ENCODE measurements at places on chromosomes 2 and 18.

GRCh38 chr2:33835911-33836310 lies 236.8 kb upstream of the FAM98A start:
- no peak for DNase-seq

DNA sequence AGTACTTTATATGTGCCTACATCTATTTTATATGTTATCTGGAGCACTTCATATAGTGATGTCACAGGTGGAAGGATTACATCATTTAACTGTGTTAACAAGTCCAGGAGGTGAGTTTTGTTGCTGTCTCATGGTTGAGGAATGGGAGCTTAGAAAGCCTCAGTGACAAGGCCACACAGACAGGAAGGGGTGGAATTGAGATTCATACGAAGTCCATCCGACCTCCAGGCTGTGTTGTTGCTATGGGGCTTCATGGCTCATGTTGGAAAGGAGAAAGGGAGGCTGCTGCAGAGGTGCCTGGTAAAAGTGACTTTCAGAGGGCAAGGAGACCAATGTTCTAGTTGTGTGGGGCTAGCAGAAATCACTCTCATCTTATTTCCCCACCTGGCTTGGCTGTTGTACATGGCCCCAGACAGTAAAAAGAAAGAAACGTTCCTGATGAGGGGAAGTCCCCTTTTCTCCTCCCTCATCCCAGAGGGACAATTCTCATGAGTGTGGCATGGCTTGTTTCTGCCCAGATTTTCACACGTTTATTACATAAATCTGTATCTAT lies 31.0 kb upstream of the GREB1 start:
- DNase-seq: no peak

DNA sequence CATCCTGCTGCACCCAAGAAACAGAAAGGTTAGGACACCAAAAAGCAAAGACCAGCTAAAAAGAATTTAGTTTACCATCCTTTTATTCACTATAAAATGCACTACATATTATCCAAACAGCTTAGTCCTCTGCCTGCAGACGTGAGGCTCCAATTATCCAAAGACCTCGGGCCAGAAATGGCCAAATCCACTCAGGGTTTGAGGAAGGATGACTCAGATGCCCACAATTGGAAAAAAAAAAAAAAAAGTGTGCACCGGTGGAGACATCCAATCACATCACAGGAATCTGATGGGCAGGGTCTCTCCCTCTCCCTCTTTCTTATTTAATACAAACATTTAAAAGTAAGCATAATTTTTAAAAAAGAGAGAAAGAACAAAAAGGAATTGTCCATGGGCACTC lies 65.7 kb downstream of the TRABD2A start:
- peak; percentile 6 for DNase-seq

DNA sequence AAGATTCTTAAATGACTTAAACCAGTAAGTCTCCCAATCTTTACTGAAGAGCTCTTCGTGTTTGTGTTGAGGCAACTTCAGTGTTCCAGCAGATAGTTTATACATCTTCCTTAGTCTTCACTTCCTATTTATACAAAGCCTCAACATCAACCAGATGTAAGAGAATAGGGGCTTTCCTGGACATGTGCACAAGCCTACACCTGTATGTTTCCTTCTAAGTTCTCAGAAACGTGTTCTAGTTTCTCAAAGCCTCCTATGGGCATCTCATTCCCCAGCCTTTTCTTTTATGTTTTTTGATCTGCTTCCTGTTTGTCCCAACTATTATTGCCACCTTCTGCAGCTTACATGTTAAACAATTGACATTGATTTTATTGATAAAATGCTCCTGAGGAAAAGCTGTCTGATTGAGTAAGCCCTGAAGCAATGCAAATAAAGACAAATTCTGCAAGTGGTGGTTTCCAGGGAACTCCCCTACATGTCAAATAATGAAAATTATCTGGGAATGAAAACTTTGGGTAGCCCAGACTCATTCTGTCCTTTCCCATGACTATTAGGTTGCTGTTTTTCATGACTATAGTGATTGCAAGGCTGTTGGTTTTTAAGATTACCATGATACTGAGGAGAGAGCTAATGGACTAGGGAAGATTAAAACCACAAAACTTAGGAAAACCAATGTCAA lies 663.3 kb upstream of the ACVR2A start:
- DNase-seq: no peak

DNA sequence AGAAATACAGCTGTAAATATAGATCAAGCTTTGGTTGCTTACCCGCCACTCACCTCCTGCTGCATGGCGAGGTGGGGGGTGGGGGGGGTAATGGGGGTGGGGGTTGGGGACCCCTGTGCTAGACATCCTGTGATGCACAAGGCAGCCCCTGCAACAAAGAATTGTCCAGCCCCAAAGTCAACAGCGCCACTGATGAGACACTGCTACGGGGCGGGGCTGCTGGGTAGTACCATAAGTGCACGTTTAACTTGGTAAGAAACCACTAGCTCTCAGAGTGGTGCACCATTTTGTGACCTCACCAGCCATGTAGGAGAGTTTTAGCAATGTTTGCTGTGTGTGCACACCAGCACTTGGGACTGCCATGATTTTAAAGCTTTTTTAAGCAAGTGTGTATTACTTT lies 40.3 kb downstream of the SNORC start:
- no peak for DNase-seq

DNA sequence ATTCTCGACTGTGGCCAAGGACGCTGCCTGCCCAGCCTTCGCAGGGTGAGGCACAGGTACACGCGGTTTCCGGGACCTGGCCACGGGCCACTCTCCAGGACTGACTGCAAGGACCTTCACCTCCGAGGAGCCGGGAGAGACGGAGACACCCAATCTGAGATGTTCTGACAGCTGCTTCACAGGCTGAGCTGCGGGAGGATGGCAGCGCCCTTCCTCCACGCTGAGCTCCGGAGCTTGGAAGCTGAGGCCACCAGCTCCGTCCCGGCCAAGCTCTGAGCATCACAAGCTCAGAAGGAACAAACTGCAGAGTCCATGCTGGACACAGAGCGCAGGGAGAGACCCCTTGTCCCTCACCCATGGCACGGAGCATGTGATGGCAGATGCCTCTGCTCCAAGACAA lies 71.1 kb upstream of the CTDP1 start:
- DNase-seq: no peak

GRCh38 chr18:48679236-48679635 lies 140.4 kb downstream of the CTIF start:
- no peak for DNase-seq

- no peak for DNase-seq
Measured at GRCh38 chr2:28423856-28424605, 31.4 kb downstream of the FOSL2 start.

- no peak for DNase-seq
Measured at GRCh38 chr2:72893594-72894319, 6.5 kb downstream of the SPR start.

DNA sequence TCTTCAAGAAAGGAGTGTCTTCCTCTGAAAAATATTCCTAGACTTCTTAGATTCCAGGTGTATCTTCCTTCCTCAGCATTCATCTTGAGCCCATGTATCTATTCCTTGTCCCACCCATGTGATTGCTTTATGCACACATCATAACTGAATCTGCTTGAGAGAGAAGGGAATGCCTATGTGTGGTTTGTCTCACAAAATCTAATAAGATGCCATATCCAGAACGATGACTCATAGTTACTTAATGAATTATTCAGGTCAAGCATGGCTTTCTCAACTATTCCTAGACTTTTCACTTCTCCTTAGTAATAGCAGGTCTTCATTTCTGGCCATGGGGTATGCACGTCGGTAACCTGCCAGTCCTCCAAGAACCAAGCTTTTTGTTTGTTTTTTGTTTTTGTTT lies 121.8 kb downstream of the SETBP1 start:
- DNase-seq: no peak

DNA sequence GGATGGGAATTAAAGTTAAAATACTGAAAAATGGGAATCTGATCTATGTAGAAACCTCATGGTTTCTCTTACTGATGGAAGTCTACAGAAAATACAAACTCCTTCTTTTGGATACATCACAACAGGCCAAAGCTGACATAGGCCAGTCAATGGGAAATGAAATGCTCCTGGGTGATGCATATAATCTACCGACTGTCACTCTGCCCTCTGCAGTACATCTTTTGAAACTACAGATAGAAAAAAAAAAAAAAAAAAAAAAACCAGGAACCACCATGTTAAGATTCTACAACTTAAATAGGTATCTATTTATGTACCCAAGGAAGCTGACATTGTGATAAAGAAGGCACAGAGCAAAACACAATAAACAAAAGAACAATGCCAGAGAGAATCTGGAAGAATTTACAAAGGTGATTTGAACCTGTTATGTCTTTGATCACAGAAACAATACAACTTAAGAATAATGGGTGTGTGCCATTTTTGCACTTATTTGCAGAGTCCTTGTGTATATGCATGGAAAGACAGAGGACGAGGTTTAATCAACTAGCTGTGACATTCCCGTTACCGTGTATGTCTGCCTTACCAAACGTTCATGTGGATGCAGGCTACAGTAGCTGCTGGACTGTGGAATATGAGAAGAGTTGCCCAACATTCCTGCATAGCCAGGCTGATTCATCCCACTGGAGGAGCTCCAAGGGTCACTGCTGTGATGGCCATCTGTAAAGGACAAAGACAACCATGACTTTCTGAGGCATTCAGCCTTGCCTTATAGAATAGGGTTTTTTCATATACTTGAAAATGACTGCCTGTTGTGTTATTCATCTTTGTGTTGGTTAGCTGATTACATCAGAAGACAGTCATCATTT lies 312.7 kb downstream of the TCF4 start:
- DNase-seq: peak; percentile 60

DNA sequence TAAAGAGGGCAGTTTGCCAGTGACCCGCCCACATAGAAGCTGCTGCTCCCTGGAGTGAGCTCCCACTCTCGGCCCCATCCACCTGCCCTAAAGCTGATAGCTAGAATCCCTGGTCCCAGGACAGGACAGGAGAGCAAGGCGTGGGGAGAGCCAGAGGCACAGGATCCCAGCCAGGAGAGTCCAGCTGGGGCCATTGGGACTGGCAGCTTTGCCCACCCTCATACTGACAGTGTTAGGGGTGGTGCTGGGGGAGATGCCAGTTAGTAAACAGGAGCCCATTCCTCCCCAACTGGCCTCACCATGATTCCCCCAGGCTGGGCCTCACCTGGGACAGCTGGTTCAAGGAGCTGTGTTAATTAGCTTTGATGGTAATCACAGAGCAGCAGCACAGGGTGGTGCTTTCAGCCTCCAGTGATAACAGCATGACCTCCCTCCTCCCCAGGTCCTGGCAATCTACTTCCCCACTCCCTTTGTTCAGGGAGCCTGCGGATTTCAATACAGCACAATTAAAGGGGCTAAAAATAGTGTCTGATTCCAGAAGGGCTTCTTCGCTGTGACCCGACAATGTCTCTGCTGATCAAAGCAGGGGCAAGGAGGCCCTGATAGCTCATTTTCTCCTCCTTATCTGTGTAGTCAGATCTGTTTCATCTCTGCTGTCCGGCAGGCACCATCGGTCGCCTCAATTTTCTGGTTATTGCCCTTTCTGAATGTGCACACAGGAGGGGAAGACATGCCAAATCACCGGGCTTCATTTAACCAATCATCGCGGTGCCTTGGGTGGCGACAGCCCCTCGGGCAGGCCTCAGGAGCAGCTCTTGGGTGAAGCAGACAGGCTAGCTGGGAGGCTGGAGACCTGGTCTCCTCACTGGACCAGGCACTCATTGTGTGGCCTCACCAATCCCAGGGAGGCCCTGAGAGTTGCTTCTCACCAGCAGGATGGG lies 119.9 kb upstream of the TEX51 start:
- DNase-seq: no peak

GRCh38 chr2:21837168-21837960 lies 713.6 kb downstream of the TDRD15 start:
- peak; percentile 6 for DNase-seq

- no peak for DNase-seq
Measured at GRCh38 chr2:190382851-190383250, 25.3 kb upstream of the MFSD6 start.

GRCh38 chr2:192412394-192412793 lies 217.7 kb upstream of the TMEFF2 start:
- DNase-seq: no peak

DNA sequence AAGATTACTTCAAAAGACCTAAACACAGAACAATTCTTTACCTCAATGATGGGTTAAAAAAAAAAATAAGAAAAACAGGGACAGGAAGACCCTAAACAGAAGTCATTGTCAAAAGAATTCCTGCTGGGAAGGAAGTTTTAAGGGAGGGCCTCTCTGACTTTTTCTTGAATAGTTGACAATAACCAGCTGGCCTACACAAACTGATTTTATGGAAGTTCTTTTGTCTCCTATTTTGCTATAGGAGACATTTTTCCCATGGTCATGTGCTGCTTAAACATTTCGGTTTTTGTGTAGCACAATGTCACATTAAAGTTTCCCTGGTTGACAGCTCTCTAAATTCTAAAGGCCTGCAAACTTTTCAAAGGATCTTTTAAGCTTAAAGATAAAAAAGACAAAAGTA lies 55.3 kb downstream of the RFTN2 start:
- DNase-seq: no peak

GRCh38 chr2:168076731-168077130 lies 170.7 kb downstream of the STK39 start:
- no peak for DNase-seq

DNA sequence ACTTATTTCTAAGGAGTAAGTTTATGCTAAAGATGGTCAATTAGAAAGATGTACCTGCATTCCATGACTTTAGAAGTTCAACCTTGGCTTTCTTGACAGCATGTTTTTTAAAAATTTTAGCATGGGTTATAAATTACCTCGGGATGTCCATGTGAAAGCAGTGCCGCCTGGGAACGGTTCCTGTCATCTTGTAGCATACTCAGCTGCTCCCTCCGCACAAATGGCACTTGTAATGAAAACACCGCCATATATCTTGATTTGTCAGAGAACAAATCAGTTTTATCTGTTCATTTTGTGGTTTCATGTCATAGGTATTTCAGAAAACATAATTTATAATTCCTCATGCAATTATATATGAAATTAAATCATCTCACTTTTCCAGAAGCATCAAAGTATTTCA lies 38.3 kb downstream of the SATB2 start:
- DNase-seq: no peak

GRCh38 chr2:238787501-238787900 lies 60.4 kb upstream of the TWIST2 start:
- no peak for DNase-seq

- no peak for DNase-seq
Measured at GRCh38 chr18:64415218-64415617, 266.3 kb upstream of the LINC00305 start.

- no peak for DNase-seq
Measured at GRCh38 chr2:49972699-49973098, 818.4 kb upstream of the FSHR start.

GRCh38 chr2:28684142-28684858 lies 67.3 kb upstream of the PPP1CB start:
- DNase-seq: no peak
